ENCODE measurements at places on chromosomes 7 and 10.

- no peak for DNase-seq
Measured at GRCh38 chr7:98569691-98570337, 47.3 kb upstream of the NPTX2 start.

- no peak for DNase-seq
Measured at GRCh38 chr10:93293999-93294398, 188.1 kb downstream of the MYOF start.

DNA sequence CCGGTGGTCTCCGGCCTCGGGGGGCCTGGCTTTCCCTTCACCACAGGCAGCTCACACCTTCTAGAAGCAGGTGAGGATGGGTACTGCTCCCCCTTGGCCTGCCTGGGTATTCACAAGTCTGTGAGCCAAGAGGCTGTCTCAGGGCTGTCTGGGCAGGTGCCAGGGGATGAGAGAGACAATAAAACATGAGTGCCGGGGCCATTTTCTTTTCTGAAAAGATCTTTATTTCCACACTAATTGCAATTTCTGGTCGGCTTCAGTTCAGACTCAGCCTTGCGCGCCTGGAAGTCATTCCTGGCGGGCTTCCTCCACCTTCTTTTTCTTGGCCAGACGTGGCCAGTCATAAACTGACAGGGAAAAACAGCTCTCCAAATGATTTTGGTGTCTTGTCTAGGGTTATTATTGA lies 171.2 kb downstream of the ARHGAP12 start:
- DNase-seq = no peak

DNA sequence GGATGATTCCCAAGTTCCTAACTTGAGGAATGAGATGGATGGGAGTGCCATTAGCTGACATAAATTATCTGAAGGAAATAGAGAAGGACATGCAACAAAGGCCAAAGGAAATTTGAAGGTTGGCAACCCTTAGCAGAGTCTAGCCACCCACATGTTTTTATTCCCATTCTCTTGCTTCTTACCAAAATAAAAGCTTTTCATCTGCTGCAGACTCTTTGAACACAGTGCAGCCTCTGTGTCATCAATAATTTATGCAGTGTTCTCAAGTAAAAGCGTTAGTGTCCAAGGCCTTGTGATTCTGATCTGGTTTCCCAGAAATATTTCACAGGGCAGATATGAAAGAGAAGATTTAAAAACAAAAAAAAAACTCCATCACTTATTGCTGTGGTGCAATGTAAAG lies 98.5 kb downstream of the ST7 start:
- no peak for DNase-seq

GRCh38 chr7:34844936-34845665 lies 187.1 kb downstream of the NPSR1 start:
- no peak for DNase-seq

- DNase-seq = no peak
Measured at GRCh38 chr7:5179756-5180155, 10.3 kb upstream of the WIPI2 start.

DNA sequence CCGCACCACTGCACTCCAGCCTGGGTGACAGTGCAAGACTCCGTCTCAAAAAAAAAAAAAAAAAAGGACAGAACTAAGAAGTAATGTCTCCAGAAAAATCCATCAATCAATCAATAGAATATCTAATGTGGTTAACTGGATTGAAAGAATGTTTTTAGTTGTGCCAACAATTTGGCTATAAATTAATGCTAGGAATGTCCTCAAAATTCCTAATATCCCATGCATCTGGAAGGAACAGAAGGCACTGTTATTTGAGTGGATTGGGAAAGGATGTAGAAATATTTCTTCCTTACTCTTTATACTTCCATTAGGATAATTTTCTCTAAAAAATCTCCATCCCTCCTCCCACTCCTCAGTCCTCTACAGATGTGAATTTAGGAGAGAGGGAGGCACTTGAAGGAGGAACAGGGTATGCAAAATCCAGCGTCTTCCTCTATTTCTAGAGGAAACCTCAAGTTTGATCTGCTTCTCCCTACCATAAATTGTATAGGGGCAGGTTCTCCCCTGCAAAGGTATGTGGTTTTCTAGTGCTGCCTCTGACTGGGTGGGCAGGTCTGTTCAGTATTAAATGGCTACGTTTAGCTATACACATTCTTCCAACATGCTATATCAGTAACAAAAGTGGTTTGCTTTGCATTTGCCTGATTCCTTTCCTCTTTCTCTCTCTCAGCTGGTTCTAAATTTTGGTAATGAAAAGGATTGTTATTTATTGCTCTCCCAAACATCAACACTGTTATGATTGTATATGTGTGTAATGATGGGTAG lies 54.1 kb downstream of the RNLS start:
- DNase-seq = no peak

DNA sequence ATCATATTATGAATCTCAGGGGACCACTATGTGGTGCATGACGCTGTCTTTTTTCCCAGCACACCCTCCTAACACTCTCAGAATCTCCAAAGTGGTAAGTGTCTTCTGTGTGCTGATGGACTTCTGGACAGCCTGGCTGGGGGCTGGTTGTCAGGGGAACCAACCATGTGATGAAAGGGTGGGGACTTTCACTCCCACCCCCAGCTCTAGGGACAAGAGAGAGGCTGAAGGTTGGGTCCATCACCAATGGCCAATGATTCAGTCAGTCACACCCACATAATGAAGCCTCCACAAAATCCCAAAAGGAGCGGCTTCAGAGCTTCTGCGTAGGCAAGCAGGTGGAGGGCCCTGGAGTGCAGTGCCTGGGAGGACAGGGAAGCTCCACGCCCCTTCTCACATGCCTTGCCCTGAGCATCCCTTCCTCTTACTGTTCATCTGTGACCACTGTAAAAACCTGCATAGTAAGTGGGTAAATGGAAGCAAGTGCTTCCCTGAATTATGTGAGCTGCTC lies 44.6 kb downstream of the RASGEF1A start:
- no peak for DNase-seq

GRCh38 chr7:98418636-98419315 lies 17.9 kb upstream of the BAIAP2L1 start:
- no peak for DNase-seq

Data from CD4-positive, alpha-beta T cell treated with Interleukin-12 subunit alpha and Interleukin-12 subunit beta, for 1 hour (primary cell).